ENCODE measurements at places on chromosomes 1 and 21.

DNA sequence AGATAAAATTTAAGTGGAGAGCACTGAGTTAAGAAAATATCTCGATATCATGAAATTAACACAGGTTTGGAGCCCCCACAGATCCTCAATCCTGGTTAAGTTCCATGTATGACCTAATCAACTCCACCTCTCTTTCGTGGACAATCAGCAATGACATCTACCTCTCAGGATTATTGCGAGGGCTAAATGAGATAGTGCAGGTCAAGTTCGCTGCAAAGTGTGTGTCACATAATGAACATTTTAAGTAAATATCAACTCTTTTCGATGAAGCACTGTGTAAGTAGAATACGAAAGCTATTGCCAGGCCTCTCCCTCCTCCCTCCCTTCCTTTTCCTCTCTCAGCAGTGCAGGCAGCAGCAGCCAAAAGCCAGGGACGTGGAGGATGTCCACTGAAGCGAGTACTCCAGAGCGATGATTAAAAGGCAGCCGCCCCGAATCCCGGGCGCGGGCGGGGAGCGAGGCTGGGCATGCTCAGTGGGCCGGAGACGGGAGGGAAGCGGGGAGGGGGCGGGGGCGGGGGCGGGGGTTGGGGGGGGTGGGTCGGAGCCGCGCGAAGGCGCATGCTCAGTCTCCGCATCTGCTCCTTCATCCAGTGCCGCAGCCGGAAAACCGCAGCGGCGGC, at the start of gene CAMSAP2:
CAMSAP2 (plus strand) TSS at position 567 of the 622 bp plus-strand sequence. CDS start 935 bp downstream, outside the sequence.
- DNase-seq: peak; percentile 95

DNA sequence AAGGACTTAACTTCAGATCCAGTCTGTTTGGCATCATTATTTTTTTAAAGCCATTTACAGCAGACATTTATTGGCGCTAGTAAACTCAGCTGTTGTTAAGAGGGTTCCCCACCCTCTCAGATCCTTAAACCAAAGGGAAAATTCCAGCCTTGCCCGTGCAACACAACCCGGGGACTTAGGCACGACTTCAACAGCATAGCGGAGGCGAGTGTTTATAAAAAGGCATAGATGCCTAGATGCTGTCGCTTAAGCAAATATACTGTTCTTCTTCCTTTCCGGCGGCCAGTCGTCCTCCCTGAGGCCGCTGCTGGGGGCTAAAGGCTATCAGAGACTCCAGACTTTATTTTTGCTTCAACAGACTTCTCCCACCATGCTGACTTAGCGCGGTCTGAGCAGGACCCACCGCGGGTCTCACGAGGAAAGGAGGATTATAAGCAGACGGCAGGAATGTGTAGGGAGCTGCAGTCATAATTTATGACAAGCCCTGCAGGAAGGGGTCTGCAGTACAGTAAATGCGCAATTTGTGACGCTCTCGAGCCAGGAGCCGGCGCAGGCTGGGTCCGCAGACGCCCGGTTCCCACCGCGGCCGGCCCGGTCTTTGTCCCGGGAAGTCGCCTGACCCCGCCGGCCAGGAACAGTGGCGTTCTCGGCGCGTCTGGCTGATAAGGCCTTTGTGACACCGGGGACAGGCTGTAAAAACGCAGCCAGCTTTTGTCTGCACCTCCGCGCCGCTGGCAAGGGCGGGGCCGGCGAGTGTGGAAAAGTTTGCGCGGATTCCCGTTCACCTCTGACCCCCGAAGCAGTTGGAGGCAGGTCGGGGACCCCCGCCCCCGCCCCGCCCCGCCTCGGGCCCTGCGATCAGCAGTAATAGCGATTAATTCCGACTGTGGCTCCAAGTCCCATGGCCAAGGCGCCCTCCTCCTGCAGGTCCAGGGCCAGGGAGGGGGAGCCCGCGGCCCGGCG, 61.2 kb upstream of the ARHGEF16 start:
- no peak for DNase-seq

DNA sequence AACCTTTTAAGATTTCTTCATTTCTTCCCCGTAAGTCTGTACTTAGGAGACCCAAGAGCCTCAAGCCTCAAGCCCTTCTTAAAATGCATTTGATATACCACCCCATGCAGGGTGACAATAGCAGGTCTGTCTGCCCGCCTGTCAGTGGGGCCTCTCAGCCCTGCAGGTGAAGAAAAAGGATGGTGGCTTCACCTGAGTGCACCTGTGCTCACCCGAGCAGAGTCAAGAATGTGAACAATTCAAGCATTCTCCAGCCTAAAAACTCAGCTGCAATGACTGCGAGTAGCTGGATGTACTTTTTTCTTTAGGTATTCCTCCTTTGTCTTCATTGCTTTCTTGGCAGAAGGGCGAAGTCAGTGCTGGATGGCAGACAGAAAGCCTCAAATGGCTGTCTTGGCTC, 203.3 kb downstream of the LMX1A start:
- DNase-seq: no peak

- DNase-seq: no peak
These were observed 154.9 kb downstream of the ZNF648 start for GRCh38 chr1:181906631-181907030.

- DNase-seq: no peak
These were observed 455.2 kb downstream of the LTN1 start for GRCh38 chr21:28537371-28538079.

- DNase-seq: no peak
These were observed 566.1 kb downstream of the LTN1 start for GRCh38 chr21:28426545-28426944.

GRCh38 chr1:184912392-184912791, 61.9 kb downstream of the NIBAN1 start:
- DNase-seq: no peak

- DNase-seq: peak; percentile 14
These were observed 205.6 kb downstream of the ATG4C start for GRCh38 chr1:62989497-62989896.

DNA sequence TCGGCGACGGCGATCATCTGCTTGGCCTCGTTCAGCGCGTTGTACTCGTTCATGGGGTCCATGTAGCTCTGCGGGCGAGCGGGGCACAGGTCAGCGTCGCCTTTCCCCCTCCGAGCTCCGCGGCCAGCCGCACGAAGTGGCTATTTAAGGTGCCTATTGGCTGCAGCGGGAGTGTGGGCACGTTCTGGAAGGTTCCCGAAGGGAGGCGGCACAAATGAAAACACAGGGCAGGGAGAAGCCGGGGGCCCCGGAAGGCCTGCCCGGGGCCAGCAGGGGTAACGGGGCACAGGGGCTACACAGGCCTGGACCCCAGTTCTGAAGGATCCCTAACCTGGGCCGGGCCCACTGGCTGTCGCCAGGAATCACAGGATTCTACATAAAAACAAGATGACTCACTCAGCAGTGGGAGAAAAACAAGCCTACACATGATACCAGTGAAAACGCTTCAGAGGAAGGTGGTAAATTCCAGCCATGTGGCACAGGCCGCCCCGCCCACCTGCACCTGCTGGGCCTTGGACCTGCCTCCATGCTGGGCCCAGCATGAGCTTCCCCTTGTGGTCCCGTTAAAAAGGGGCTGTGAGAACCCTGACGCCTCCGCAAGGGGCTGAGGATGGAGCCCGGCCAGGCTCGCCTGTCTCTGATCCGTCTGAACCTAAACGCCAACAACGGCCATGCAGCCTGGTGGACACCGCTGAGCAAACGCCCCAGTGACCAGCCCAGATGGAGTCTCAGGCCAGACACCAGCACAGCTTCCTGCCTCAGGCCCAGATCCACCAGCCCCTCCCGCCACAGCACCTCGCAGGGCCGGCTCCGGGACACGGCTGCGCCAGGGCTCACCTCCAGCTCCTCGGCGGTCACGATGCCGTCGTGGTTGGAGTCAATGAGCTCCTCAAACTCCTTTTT, 3.9 kb upstream of the TNFRSF4 start:
- DNase-seq: no peak

GRCh38 chr21:32196001-32196400, 82.8 kb downstream of the MIS18A start:
- DNase-seq: no peak

DNA sequence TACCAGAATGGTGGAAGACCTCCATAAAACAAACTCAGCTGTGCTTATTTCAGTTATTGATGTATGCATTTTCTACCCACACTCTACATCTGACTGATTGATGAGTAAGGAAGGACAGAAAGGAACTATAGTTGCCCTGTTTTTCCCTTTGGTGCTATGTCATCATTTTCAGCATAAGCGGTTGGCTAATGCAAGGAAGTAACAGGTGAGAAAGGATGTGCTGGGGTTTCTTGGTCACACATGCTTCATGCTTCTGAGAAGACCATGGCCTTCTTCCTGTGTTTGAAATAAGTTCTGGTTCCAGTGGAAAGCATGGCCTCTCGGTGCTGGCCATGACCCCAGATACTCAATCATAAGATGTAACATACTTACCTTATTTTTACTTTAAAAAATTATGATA, 541.2 kb downstream of the PTPRU start:
- no peak for DNase-seq

DNA sequence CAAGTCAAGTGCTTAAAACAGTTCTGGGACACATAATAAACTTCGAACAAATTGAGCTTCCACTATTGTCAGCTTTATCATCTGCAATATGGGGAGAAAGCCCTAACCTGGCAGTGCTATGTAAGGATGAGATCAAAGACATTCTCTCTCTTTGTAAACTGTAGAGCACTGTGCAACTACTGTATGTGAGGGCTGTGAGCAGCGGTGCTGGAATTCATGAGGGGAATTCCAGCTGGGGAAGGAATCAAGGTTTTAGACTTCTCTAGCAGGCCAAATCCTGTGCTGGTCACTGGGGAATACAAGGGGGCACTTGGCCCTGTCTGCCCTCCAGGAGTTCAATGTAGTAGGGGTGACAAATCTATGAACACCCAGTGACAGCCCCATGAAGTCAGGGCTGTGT, 9.3 kb downstream of the FAM151A start:
- DNase-seq: no peak

DNA sequence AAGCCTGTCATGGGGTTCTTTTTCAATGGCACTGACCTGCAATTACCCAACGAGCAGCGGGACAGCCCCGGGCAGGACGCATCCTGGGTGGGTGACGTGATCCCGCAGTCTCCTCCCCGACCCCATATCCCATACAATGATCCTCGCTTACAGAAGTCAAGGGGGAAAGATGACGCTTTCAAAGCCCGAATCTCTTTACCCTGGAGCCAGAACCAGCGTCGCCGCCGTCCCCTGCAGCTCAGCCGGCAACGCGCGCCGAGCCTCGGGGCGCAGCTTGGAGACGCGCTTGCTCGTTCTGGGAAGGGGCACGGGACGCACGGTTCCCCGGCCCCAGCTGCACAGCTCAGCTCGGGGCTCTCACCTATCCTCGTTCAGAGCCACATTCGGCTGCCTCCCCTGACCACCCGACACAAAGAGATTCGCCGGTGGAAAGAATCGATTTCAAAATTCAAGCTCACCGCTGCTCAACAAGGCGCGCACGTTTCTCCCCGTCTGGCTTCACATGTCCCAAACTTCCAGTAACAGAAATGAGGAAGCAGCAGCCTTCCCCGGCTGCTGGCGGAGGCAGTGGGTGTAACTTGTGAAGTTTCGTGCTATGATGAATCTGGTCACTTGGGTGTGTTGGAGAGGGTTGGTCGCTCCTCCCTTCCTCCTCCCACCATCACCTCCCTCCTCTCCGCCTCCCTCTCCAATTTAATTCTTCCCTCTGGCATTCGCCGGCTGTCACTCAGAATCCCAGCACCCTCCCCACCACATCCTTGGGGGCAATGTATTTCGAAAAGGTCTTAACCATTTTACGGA, at the start of gene TIAM1:
TIAM1 (minus strand) TSS at position 582 of the 801 bp plus-strand sequence. CDS start 77,289 bp downstream, outside the sequence.
- peak; percentile 82 for DNase-seq

DNA sequence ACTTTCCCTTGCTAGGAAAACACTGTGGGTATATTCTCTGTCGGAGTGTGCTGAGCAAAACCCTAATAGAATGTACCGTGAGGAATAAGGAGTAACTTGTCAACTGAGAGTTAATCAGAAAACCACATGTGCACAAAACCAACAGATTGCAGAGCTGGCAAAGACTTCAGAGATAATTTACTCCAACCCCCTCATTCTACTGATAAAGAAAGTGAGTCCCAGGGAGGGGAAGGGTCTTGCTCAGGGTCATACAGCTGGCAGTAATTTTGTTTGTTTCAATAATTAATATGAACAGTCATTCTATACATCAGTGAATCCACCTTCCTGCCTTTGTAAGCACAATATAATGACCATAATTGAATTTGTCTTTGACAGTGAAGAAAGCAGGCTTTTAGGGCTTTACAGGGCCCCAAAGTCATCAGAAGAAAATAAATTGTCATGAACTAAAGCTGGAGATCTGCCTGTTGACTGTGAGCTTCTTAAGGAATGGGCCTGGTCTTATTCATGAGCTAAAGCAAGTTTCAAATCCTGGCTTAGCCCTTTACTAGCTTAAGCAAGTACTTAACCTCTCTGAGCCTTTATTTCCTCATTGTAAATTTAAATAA, 67.2 kb upstream of the HOOK1 start:
- DNase-seq: no peak
